Stimulated activated CD4-positive, alpha-beta T cell treated with anti-CD3 and anti-CD28 coated beads, Interleukin-1b, Interleukin-23, amount 100 ng/mL, for 1 hour (primary cell): ENCODE measurements at places on chromosomes 1 and 21.

GRCh38 chr1:77416692-77417450 is 135.1 kb downstream of the AK5 start:
- DNase-seq: no peak

GRCh38 chr1:215473943-215474342 is 93.2 kb upstream of the KCTD3 start:
- no peak for DNase-seq

DNA sequence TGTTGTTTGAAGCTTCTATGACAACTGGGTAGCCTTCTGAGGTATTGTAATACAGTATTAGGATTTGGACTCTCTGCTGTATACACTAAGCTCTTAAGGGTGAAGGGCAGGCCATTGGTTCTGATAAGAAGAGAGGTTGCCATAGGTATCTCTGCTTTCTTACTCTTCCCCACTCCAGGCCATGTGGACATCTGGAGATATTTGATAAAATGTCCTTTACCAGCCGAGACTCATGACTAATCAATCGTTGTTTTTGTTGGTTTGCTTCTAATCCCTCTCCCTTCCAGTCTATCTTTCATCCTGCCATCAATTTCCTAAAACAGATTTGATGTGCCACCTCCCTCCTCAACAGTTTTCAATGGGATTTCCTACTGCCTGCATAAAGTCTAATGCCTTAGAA is 64.6 kb upstream of the WDR26 start:
- DNase-seq: no peak

DNA sequence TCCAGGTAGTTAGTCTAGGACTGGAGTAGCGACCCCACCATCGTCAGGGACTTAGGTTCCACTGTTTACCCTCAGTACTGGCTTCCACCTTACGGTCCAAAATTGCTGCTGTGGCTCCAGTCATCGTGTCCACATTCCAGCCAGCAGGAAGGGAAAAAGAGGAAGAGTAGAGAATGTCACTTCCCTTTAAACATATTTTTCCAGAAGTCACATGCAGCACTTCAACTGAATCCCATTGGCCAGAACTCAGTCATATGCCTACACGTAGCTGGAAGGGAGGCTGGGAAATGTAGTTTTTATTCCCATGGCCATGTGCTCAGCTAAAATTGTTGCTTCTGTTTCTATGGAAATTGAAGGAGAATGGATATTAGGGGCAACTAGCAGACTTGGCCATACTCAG is 84.1 kb upstream of the SELENON start:
- DNase-seq: no peak

DNA sequence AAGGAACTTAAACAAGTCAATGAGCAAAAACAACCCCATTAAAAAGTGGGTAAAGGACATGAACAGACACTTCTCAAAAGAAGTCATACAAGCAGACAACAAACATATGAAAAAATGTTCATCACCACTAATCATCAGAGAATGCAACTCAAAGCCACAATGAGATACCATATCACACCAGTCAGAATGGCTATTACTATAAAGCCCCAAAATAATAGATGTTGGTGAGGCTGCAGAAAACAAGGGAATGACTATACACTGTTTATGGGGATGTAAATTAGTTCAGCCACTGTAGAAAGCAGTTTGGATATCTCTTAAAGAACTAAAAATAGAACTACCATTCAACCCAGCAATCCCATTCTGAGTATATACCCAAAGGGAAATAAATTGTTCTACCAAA is 51.2 kb downstream of the MRPL39 start:
- no peak for DNase-seq
